ENCODE measurements at places on chromosomes 11 and 22. TPM values are rescaled to one million over a fixed set of nuclear protein-coding genes. Genes with fewer than 3 reads are reported as not detected.

Gene ALDH3B1
- 5.7 TPM for total RNA-seq

Gene OR5A1
- not detected for total RNA-seq

Gene SRRD
- 8.2 TPM for total RNA-seq

Gene LRRC32
- 10.0 TPM for total RNA-seq

Gene UPK3A
- total RNA-seq: not detected

Gene FAM76B
- 63.5 TPM for total RNA-seq

Gene VPS37C
- total RNA-seq: 0.26 TPM

Gene THY1
- total RNA-seq: 88.9 TPM

Gene C11orf86
- not detected for total RNA-seq

Gene OR9G1
- not detected for total RNA-seq

Gene OR5P2
- total RNA-seq: not detected

Gene PRRG4
- total RNA-seq: 2.3 TPM
